ENCODE measurements at places on chromosomes 6 and 20. TPM values are rescaled to one million over a fixed set of nuclear protein-coding genes. Genes with fewer than 3 reads are reported as not detected.

GRCh38 chr20:48722002-48722731 is 105.6 kb downstream of the PREX1 start:
- no peak overlapping the region for H3K4me3 ChIP-seq
- no peaks in the 10 kb centered on the region for H3K36me3 ChIP-seq
- DNase-seq = peak; percentile 66
- no peaks in the 10 kb centered on the region for H3K27me3 ChIP-seq
- peaks cover 72% of the 10 kb centered on the region for H3K4me1 ChIP-seq

GRCh38 chr20:43894491-43894890 is 20.2 kb upstream of the TOX2 start:
- H3K4me3 ChIP-seq = no peak overlapping the region
- DNase-seq = no peak
- H3K36me3 ChIP-seq = no peaks in the 10 kb centered on the region

DNA sequence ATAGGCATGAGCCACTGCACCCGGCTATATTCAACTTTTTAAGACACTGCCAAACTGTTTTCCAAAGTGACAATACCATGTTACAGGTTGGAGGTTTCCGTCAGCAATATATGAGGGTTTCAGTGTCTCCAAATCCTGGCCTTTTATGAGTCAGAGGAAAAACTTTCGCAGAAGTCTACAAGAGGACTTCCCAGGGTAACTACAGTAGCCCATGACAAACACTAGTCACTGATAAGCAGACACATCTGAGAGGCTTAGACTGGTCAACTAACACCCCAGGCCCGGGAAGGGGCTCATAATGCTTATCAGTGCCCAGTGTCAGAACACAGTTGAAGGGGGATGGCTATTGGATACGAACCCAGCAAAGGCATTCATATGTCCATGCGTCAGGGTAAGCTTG is 85.4 kb downstream of the SOX4 start:
- no peak for DNase-seq
- no peaks in the 10 kb centered on the region for H3K4me1 ChIP-seq
- no peak overlapping the region for H3K27ac ChIP-seq
- no peaks in the 10 kb centered on the region for H3K36me3 ChIP-seq

GRCh38 chr6:133553652-133554051 is 312.5 kb downstream of the EYA4 start:
- DNase-seq = peak; percentile 31
- no peaks in the 10 kb centered on the region for H3K4me1 ChIP-seq
- no peaks in the 10 kb centered on the region for H3K27me3 ChIP-seq
- H3K27ac ChIP-seq = no peak overlapping the region

- H3K36me3 ChIP-seq = no peaks in the 10 kb centered on the region
- no peak for DNase-seq
- H3K4me1 ChIP-seq = peaks cover 13% of the 10 kb centered on the region
- H3K4me3 ChIP-seq = no peak overlapping the region
- H3K27ac ChIP-seq = no peak overlapping the region
These were observed 5.0 kb downstream of the RAB44 start for GRCh38 chr6:36702656-36703055.

DNA sequence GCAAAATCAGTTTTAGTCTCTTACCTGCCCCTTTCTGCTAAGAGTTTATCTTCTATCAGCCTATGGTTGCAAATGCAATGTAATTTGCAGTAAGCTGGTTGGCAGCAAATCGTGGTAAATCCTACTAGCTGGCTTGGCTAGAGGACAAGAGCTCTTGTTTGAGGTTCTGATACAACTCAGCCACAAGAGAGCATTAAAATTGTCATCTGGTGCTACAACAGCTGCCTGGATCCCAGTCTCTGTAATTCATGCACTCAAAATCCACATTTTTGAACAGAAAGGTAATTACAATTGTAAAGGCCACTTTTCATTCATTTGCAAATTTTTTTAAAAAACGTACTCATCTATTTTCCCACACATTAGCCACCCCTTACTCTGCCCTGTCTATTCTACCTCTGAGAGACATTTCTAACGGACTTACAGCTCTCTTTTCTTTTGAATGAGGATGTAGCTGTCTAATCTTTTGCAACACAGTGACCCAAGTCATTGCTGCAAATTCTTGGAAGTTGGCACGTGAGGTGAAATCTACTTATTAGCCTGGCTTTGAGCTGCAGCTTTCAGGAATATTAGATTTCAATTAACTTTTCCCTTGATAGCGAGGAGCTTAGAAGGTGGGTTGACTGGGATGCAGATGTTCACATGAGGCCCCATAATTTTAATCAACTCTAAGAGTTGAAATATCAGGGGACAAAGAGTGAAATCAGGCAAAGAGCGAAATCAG is 54.0 kb upstream of the FAM184A start:
- H3K4me1 ChIP-seq = no peaks in the 10 kb centered on the region
- H3K4me3 ChIP-seq = no peak overlapping the region
- H3K36me3 ChIP-seq = no peaks in the 10 kb centered on the region
- no peak for DNase-seq

GRCh38 chr20:23072892-23073586 is 13.1 kb downstream of the CD93 start:
- no peak overlapping the region for H3K4me3 ChIP-seq
- no peak overlapping the region for H3K27ac ChIP-seq
- no peaks in the 10 kb centered on the region for H3K4me1 ChIP-seq
- no peaks in the 10 kb centered on the region for H3K36me3 ChIP-seq

- no peak overlapping the region for H3K4me3 ChIP-seq
- no peak overlapping the region for H3K27ac ChIP-seq
- no peaks in the 10 kb centered on the region for H3K27me3 ChIP-seq
- H3K4me1 ChIP-seq = peaks cover 12% of the 10 kb centered on the region
These were observed 109.2 kb upstream of the ASF1A start for GRCh38 chr6:118784641-118785164.

DNA sequence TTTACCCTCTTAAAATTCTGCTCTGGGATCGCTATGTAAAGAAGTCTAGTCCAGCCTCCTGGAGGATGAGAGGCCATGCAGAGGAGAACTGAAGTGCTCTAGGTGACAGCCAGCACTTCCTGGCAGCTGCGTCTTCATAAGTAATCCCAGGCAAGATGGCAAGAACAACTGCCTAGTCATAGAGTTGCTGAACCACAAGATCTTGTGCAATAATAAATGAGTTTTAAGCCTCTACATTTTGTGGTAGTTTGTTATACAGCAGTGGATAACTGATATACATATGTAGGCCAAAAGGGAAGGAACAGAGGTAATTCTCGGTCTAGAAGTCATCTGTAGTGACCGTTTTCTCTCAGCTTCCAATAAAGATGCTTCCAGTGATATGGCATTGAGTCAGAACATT is 103.8 kb upstream of the FLRT3 start:
- no peaks in the 10 kb centered on the region for H3K36me3 ChIP-seq
- H3K27me3 ChIP-seq = no peaks in the 10 kb centered on the region
- DNase-seq = no peak
- H3K27ac ChIP-seq = no peak overlapping the region

DNA sequence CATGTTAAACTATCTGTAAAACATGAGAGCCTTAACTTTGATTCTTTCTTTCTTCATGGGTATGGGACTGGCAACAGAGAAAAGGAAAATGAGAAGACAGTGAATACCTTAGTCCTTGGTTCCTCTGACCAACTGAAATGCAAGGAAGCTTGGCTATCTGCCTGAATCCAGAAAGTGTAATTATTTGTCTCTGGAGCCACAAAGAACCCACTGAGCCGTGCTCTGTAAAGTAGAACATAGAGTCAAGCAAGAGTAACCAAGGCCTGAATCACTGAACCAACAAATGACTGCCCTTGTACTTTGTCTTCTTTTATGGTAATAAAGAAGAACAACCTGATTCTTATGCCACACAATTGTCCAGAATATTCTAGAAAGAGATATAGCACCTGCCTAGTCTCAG is 27.6 kb downstream of the PKHD1 start:
- no peak overlapping the region for H3K27ac ChIP-seq
- no peak for DNase-seq
- no peaks in the 10 kb centered on the region for H3K36me3 ChIP-seq
- H3K4me3 ChIP-seq = no peak overlapping the region
- peaks cover 9% of the 10 kb centered on the region for H3K4me1 ChIP-seq

DNA sequence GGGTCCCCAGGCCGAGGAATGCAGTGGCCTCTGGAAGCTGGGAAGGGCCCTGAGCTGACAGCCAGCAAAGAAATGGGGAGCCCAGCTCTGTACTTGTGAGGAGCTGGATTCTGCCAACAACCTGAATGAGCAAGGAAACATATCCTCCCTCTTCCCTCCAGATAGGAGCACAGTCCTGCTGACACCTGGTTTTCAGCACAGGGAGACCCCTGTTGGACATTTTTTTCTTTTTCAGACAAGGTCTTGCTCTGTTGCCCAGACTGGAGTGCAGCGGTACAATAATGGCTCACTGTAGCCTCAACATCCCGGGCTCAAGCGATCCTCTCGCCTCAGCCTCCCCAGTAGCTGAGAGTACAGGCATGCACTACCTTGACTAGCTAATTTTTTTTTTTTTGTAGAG is 21.5 kb downstream of the BMP6 start:
- H3K4me1 ChIP-seq = no peaks in the 10 kb centered on the region
- no peak for DNase-seq
- no peaks in the 10 kb centered on the region for H3K36me3 ChIP-seq

GRCh38 chr20:20079102-20079784 is 26.9 kb downstream of the CFAP61 start:
- H3K27ac ChIP-seq = no peak overlapping the region
- no peaks in the 10 kb centered on the region for H3K27me3 ChIP-seq
- H3K36me3 ChIP-seq = no peaks in the 10 kb centered on the region
- DNase-seq = no peak
- H3K4me1 ChIP-seq = no peaks in the 10 kb centered on the region
- no peak overlapping the region for H3K4me3 ChIP-seq

DNA sequence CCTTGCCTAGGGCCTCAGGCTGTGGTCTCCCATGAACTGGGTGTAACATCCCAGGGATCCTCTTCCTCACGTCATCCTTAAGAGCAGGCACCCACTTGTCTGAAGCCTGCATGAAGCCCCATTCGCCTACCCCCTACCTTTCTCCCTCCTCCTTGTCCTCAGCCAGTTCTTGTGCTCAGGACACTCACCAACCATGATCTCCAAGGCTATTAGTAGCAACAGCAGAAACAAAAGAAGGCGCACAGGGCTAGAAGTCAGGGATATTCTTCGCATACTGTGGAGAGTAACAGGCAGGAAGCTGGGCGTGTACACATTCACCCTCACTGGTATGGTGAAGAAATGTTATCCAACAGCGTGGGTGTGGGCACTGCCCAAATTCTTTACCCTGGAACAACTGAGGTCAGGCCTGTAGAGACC is 7.3 kb downstream of the RAET1E start:
- H3K4me3 ChIP-seq = no peak overlapping the region
- no peaks in the 10 kb centered on the region for H3K4me1 ChIP-seq
- DNase-seq = no peak
- H3K27ac ChIP-seq = no peak overlapping the region

- H3K4me3 ChIP-seq = no peak overlapping the region
- no peaks in the 10 kb centered on the region for H3K36me3 ChIP-seq
- H3K27me3 ChIP-seq = no peaks in the 10 kb centered on the region
- no peaks in the 10 kb centered on the region for H3K4me1 ChIP-seq
- DNase-seq = no peak
These were observed 25.6 kb upstream of the ID4 start for GRCh38 chr6:19811397-19812079.

GRCh38 chr20:63495741-63496595 is 2.9 kb downstream of the EEF1A2 start:
- peak overlapping the region; percentile 34 for H3K4me3 ChIP-seq
- H3K27ac ChIP-seq = no peak overlapping the region
- peaks cover 3% of the 10 kb centered on the region for H3K27me3 ChIP-seq

GRCh38 chr20:25072226-25072811 is 9.6 kb downstream of the VSX1 start:
- no peak overlapping the region for H3K27ac ChIP-seq
- DNase-seq = no peak
- no peak overlapping the region for H3K4me3 ChIP-seq
- H3K36me3 ChIP-seq = no peaks in the 10 kb centered on the region

GRCh38 chr6:128516514-128516898 is 3.9 kb downstream of the PTPRK start:
- H3K4me3 ChIP-seq = no peak overlapping the region
- H3K4me1 ChIP-seq = peaks cover 21% of the 10 kb centered on the region
- H3K27ac ChIP-seq = no peak overlapping the region

- H3K4me1 ChIP-seq = peaks cover 17% of the 10 kb centered on the region
- H3K27me3 ChIP-seq = peaks cover 9% of the 10 kb centered on the region
- DNase-seq = peak; percentile 53
- H3K27ac ChIP-seq = no peak overlapping the region
These were observed 835 bp downstream of the PRR18 start for GRCh38 chr6:166307082-166308032.

DNA sequence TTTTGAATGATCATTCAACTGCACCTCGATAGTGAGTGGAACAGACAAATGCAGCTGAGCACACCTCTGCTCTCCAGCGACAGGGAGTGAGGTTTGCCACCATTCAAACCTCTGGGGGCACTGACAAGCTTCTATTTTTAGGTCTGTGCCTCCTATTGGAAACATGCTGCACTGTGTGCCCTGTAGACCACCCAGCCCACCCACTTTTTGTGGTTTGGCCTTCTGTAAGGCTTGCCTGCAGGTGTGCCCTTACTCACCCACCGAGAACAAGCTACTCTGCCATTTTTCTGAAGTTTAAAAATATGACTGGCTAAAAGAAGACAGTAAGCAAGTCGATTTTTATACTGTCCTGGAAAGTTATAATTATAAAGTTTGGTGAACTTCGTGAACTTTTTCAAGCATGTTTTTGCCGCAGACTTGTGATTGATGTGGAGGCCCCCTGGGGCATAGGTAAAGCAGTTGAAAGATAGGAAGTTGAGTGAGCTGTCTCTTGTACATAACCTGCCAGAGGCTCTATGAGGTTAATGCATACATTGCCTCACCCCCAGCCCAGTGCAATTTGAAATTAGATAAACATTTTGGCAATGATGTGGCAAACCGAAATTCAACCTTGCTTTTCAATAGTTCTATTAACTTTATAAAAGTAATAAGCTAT is 53.8 kb downstream of the ADGRG6 start:
- no peak overlapping the region for H3K27ac ChIP-seq
- H3K4me3 ChIP-seq = no peak overlapping the region
- no peaks in the 10 kb centered on the region for H3K36me3 ChIP-seq
- no peaks in the 10 kb centered on the region for H3K4me1 ChIP-seq
- no peak for DNase-seq

Gene LY6G6C
- not detected for total RNA-seq

Gene STX11
- 11.6 TPM for total RNA-seq

Gene OARD1
- total RNA-seq = 50.1 TPM

Gene CDSN
- not detected for total RNA-seq

Gene SOX18
- not detected for total RNA-seq

Gene TMEM170B
- total RNA-seq = 3.2 TPM

Gene SYCP2
- 4.7 TPM for total RNA-seq

Gene GPSM3
- total RNA-seq = 194 TPM

Gene TRIM10
- total RNA-seq = not detected

Gene SLC24A3
- not detected for total RNA-seq

Gene BNIP5
- total RNA-seq = 0.10 TPM

Gene SLC17A1
- not detected for total RNA-seq

Gene ZNF334
- total RNA-seq = 0.07 TPM

Gene PEX7
- total RNA-seq = 3.9 TPM
